ENCODE measurements at places on chromosomes 5 and 9.

- no peak for DNase-seq
Measured at GRCh38 chr9:98104445-98104881, 14.6 kb downstream of the TRIM14 start.

DNA sequence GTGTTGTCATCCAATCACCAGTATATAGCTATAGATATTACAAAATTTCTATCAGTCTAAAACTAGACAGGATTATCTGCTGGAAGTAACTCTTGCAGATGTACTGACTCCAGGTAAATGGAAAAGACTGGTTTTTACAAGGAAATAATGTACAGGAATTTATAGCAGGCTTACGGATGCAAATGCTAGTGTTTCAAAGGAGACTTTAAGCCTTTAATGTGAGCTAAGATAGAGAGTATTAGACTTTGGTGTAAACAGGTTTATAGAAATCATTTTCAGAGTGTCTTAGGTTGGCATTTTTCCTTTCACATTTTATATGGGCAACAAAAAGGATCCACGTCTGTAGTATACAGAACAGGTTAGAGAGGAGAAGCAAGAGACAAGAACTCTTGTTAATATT lies 16.1 kb downstream of the ZNF608 start:
- DNase-seq = no peak

GRCh38 chr9:127447416-127448111 lies 3.6 kb downstream of the RPL12 start:
- no peak for DNase-seq

DNA sequence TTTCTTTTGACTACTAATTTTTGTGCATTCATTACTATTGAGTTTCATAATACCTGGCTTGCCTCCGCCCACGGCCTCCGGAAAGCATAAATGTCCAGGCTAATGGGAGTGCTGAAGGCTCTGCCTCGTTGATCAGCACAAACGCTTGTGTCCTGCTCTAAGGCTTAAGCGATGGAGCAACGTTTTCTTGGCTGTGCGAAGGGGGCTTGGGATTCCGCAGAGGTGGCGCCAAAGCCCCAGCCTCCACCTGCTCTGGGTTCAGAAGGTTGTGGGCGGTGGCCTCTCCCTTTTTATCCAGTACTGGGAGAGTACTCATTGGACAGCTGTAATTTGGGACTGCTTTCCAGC lies 19.7 kb downstream of the ANXA2R start:
- no peak for DNase-seq

DNA sequence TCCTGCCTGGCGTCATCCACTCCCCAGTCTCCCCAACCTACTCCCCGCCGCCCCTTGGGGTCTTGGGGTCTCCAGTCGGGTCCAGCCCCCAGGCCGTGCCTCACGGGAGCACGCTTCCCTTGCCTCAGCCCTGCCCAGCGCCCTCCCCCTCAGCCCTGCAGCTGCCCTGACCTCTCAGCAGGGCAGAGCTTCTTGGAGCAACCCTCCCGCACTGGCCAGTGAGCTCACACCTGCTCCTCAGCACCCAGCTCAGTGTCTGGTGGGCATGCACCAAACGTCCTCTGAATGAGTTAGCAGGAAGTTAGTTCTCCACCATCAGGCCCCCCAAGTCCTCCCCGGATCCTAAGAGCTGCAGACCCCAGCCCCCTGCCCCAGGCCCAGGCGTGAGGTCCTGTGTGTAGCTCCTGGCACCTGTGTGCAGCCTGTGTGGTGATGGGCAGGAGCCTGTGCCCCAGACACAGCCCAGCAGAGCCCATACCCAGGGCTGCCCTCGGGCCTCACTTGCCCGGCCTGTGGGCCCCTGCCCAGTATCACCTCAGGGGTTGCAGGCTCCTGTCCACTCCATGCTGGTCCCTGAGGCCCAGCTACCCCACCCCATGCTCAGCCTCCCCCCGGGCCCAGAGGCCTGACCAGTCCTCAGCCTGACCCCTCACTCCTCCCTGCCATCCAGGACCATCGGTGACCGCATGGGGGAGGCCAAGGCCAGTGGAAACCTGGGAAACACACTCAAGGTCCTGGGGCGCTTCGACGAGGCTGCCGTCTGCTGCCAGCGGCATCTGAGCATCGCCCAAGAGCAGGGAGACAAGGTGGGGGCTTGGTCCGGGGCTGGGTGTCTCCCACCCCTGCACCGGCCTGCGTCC lies 8.2 kb downstream of the GPSM1 start:
- no peak for DNase-seq

DNA sequence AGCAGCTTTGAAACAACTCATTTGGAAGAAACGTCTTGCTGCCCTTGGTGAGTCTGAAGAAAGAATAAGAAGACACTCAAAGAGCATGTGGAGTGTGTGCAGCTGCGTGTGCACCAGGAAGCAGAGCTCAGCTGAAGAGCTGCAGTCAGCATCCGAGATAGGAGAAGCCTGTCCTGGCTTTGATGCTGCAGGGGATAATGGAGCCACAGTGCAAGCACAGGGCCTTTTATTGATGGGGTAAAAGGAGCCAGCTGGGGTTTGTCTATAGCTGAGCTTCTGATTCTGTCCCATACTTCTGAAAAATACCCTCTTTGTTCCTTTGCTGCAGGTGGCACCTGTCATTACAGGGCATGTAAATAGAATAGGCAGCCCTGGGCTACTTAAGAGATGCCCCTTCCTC lies 375.7 kb upstream of the ZNF462 start:
- no peak for DNase-seq

DNA sequence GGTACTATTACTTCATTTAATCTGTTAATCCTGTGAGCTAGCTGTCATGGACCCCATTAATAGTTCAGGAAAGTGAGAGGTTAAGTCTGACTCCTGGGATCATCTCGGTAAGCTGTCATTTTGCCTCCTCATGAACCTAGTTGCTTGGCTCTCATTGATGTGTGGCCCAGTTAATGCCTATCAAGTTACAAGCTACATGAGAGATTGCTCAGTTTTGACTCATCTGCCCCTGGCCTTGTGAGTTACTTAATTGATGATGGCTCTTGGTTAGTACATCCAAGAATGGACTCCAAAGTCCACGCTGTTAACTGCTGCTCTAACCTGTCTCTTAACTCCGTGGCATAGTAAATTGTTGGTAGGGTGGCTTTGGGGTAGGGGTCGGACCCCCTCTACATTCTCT lies 23.9 kb downstream of the LARP1 start:
- DNase-seq = no peak

DNA sequence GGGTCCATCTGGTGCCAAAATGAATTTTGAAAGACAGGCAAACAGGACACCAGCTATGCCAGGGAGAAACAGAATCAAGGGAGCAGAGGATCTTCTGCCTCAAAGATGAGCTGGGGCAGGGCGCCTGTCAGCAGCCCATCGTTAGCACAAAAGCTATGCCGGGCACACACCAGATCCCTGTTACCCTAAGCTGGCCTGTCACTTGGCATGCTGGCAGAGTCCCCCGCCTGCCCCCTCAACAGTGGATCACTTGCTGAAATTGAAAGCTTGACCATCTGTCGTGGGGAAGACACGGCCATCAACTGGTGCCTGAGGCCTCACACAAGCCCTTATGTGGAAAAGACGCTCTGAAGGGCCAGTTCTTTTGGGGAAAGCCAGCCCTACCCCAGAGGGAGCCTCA lies 256.4 kb downstream of the EBF1 start:
- no peak for DNase-seq

- no peak for DNase-seq
Measured at GRCh38 chr9:89236955-89237573, 58.4 kb upstream of the SHC3 start.

GRCh38 chr9:84744195-84744594 lies 74.7 kb downstream of the NTRK2 start:
- DNase-seq = no peak

DNA sequence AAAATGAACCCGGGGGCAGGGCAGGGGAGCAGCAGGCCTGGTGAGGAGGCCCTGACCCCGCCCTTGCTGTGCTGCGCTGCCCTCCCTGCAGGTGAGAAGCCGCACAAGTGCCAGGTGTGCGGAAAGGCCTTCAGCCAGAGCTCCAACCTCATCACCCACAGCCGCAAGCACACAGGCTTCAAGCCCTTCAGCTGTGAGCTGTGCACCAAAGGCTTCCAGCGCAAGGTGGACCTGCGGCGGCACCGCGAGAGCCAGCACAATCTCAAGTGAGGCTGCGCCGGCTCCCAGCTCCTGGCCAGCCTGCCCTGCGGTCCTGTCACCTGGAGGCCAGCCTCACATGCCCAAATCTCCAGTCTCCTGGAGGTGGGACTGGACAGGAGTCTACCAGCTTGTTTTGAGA lies 12.3 kb downstream of the GFI1B start:
- DNase-seq = no peak

DNA sequence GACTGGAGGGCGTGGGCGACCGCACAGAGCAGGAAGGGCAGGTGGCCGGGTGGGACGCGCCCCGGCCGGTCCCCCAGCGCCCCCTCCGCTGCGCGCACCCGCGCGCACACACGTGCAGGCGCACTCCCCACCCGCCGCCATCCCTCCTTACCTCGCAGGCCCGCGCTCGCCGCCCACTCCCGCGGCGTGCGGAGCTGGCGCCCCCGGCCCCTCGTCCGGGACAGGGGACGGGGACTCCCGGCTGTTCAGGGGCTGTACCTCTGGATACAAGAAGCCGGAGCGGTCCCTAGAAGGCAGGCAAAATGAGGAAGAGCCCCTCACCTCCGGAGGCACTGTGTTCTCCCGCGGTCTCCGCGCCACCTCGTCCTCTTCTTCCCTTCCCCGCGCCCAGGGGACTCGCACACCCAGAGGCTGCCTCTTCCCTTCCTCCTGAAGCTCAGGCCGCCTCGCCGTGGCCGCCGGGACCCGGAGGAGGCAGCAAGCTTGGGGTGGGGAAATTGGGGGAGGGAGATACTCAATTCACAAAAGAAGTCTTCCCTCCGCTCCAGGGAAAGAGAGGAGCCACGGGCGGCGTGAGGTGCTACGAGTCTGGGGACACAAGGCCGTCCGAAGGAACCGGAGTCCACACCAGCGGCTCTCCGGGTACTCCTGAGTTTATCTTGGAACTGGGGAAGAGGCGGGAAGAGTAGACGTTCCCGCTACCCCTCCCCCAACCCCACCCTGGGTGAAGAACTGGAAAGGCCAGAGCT lies 1.4 kb upstream of the GABRB2 start:
- no peak for DNase-seq

GRCh38 chr5:140011297-140011802 lies 31.7 kb downstream of the NRG2 start:
- DNase-seq = no peak

GRCh38 chr9:83006378-83006777 lies 56.6 kb downstream of the RASEF start:
- DNase-seq = no peak

All from right renal cortex interstitium (tissue), 3 donors.